ENCODE measurements at places on chromosomes 2 and 18.

- DNase-seq: no peak
These were observed 35.5 kb downstream of the SLC4A5 start for GRCh38 chr2:74307720-74308119.

GRCh38 chr2:182920631-182921056 is 54.2 kb upstream of the FRZB start:
- DNase-seq: no peak

DNA sequence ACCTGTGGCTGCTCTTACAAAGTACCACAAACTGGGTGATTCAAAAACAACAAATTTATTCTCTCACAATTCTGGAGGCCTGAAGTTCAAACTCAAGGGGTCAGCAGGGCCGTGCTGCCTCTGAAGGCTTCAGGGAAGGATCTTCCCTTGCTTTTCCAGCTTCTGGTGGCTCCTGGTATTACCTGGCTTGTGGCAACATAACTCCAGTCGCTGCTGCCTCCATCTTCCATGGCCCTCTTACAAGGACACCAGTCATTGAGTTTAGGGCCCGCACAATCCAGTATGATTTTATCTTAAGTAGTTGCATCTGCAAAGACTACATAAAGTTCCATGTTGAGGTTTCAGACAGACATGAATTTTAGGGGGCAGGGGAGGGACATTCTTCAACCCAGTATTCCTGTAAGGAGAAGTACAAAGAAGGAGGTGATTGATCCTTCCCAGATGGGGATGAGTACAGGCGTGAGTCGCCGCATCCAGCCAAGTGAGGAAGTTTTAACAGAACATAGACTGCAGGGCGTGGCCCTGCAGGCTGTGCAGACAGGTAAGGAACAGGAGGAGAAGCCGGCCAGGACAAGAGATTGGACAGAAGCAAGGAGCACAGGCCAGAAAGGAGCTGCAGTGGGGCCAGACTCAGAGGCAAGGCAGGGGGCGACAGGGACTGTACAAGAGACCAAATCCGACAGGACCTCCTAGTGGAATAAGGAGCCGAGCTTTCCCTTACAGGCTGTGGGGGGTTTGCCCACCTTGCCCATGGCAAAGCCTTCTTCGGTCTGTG is 44.4 kb upstream of the BZW1 start:
- DNase-seq: no peak

DNA sequence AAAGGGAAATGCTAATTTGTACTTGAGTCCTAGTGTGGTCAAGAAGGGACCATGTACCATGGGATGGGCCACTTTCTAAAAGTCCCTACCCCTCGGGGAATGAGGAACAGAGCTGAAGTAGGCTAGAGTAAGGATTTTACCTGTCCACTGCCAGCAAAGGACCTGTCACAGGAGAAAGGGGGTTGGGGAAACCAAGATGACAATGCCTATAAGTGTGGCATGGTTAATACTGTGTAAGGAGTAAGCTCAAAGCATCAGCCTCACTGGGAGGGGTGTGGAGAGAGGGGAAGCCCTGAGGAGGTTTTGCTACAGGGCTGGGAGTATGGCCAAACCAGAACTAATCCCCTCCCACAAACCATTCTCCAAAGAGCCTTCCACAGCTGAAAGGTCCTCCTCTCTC is 15.8 kb downstream of the GKN2 start:
- no peak for DNase-seq

DNA sequence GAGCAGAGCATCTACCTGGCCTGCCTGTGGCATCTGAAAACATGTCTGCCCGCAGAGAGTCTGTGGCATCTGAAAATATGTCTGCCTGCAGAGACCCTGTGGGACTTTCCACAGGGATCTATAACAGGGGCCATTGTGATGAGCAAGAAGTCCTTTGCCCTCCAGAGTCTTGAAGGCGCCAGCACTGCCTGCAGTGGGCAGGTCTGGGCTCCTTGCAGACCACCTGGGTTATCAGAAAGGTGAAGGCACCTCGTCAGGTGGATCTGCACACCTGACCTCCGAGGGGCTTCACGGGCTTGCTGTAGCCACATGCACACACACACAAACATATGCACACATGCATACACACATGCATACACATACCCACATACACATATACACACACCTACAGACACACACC is 189.5 kb upstream of the HDAC4 start:
- no peak for DNase-seq

DNA sequence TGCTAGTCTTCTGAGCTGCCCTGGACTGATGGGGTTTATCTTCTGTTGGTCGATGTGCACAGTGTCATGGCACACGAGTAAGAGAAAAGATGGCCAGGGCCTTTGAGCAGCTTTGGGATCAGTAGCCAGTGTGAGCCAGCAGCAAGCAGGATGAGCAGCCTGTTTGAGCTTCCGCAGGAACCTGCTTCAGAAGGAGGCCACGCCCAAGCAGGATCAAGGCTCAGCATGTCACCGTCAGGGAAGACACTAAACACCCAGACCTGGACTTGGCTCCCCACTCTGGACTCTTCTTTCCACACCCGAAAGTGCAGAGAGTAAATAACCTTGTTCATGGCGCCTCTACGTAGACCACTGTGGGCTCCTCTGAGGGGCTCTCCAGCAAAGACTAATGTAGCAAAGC is 25.2 kb upstream of the ASB1 start:
- DNase-seq: no peak

DNA sequence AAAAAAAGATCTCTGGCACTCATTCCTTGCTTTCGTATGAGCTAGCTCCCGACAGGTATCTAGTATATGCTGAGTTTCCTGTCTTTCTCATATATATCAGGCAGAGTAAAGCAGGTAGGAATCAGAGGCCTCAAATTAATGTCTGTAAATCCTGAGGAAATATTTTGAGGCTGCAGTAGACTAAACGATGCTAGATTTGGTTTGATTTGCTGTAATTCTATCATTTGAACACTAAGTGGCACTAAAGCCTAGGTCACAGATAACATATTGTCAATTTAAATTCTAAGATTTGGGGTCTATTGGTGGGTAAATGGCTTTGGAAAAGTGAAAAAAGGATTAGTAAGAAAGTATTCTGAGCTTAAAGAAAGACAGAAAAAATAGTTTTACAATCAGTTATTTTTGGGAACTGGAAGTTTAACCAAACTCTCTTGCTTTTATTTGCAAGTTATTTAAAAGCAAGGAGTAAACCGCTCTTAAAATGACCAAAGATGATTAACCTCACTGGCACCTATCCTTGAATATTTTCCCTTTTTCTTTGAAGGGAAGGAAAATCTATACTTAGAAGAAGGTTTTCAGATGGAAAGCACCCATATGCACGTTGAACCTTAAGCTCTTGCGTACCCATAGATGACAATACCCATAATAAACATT is 37.6 kb upstream of the SLC4A10 start:
- no peak for DNase-seq

- DNase-seq: no peak
These were observed 101.1 kb downstream of the B3GNT2 start for GRCh38 chr2:62296832-62297623.

- no peak for DNase-seq
These were observed 695.6 kb downstream of the TSN start for GRCh38 chr2:122451040-122451439.

GRCh38 chr2:241924909-241925250 is 55.4 kb downstream of the RTP5 start:
- no peak for DNase-seq

GRCh38 chr2:180056367-180057118 is 49.4 kb upstream of the CWC22 start:
- DNase-seq: no peak

- no peak for DNase-seq
These were observed 37.8 kb downstream of the RIT2 start for GRCh38 chr18:43077510-43078308.

- DNase-seq: no peak
These were observed 115.4 kb downstream of the PXDN start for GRCh38 chr2:1628893-1629292.

DNA sequence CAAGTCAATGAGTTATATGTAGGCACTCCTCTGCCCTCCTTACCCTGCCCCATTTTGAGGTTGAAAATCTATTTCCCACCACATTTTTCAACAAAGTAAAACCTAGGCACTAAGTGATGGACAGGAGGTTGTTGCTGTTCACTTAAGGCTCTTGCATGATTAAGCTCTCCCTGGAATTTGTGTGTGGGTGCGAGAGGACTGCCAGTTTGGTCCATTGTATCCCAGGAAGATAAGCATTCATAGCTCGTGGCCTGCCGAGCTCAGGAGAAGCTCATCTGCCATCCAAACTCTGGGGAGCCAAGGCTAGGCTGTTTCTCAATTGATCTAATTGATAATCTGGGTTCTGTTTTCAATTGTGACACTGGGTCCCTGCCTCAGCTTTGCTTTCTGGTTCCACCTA is 4.7 kb upstream of the MAP4K4 start:
- DNase-seq: no peak

- no peak for DNase-seq
These were observed 143.7 kb downstream of the LAMA3 start for GRCh38 chr18:23832911-23833310.

Measured in D721Med (cell line).